T-helper 9 cell (primary cell): ENCODE measurements at places on chromosomes 1 and 21.

GRCh38 chr21:32352526-32352925, 40.3 kb downstream of the URB1 start:
- DNase-seq, result no peak

DNA sequence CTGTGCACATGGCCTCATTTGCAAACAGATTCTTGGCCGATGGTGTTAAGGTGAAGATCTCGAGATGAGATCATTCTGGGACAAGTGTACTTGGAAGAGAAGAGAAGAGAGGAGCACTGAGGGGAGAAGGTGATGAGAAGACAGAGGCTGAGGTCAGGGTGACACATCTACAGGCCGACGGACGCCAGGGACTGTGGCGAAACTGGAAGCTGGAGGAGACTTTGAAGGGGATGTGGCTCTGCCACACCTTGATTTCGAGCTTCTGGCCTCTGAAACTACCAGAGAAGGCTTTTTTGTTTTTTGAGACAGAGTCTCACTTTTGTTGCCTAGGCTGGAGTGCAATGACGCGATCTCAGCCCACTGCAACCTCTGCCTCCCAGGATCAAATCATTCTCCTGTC, 137.5 kb upstream of the TMEM51 start:
- DNase-seq, result no peak

DNA sequence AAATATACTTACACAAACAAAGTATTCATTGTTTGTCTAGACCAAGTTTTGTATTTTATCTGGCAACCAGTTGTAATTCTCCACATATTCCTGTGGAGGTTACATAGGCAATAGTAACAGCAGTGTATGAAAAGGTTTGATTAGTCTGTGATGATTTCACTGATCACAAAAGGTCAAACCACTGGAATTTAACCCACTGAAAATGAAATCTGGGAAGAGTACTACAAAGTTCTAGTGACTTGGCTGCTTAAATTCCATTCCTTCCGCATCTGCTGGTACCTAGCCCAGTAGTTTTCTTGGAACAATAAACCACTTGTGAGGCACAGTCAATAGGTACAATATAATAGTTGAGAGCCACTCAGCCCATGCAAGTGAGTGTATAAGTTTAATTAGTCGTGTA, 205.4 kb downstream of the NFIA start:
- DNase-seq, result no peak

DNA sequence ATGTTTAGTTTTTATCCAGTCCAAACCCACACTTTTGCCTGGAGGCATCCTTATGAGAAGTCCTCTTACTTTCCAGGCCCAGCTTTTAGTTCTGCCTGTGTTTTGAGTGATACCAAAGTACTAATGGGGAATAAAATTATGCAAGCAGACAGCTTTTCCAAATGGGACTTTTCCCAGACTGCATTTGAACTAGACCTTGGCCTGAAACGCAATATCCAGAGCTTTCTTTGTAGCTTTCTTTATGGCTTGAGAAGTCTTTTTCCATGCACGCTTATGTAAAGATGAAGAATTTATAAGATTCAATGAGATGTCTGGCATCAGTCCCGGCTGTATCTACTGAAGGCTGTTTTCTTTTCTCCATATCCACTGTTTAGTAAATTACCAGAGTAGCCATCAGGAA, 236.6 kb upstream of the RAB4A start:
- DNase-seq, result no peak

- DNase-seq, result no peak
These were observed 27.8 kb upstream of the EPS8L3 start for GRCh38 chr1:109791495-109792043.

DNA sequence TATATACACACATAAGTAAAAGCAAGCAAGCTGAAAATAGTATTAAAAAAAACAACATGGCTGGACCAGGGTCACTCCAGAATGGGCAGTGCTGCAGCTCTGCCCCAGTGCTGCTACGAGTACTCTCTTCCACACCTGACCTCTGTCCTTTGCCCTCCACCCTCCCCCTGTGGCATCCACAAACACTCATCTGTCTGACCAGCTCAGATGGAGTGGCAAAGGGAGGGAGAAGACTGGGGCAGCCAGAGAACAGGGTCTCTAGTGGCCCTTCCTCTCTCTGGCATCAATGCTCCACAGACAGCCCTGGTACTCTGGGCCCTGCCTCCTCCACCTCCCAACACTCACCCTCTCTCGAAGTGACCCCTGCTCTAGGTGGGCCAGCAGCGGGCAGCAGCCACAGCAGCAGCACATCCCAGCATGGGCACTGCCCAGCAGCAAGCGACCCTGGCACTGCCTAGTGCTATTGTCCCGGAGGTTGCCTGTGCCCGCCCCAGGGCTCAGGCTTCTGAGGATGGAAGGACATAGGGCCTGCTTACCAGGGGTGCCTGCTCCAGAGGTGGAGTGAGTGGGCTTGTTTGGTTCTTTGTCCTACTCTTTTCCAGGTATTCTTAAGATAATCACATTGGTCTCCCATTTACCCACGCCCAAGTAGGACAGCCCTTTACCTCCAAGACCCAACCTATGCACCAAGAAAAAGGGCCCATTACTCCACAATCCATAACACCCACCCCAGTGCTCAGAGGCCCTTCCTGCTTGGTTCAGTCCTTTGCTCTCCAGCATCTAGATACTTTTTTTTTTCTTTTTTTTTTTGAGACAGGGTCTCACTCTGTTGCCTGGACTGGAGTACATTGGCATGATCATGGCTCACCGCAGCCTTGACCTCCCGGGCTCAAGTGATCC, 6.2 kb downstream of the ARHGEF2 start:
- no peak for DNase-seq

GRCh38 chr1:204409123-204409522, 2.5 kb downstream of the PPP1R15B start:
- no peak for DNase-seq

DNA sequence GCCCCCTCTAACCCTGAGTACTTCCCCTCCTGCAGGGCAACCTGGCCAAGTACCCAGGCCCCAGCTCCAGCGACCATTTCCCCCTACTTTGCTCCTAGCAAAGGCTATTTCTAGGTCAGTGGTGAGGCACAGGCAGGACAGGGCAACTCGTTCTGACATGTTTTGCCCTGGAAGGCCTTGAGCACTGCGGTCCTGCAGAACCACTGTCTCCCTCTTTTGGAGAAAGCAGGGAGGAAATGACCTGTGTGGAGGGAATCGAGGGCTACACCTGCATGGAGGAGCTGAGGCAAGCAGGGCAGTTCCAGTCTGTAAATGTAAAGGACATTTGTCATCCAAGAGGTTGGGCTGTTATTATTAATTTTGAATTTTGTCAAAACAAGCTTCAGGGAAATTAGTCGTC, 99.1 kb downstream of the PPIAL4G start:
- no peak for DNase-seq
